Epithelial cell of umbilical artery (primary cell): ENCODE measurements at places on chromosomes 16 and 17. TPM values are rescaled to one million over a fixed set of nuclear protein-coding genes. Genes with fewer than 3 reads are reported as not detected.

CEP295NL gene
- 0.32 and 2.1 TPM in 2 replicates for total RNA-seq

TPSG1 gene
- total RNA-seq, result not detected in 2 replicates

TPSB2 gene
- total RNA-seq, result not detected in 2 replicates

FAHD1 gene
- 126 and 137 TPM in 2 replicates for total RNA-seq

CCL7 gene
- total RNA-seq, result 1.3 and 4.4 TPM in 2 replicates

CA7 gene
- not detected in 2 replicates for total RNA-seq

ZNF624 gene
- total RNA-seq, result 3.9 and 4.4 TPM in 2 replicates

PRAC1 gene
- total RNA-seq, result not detected in 2 replicates

VAT1 gene
- 160 and 194 TPM in 2 replicates for total RNA-seq

GFAP gene
- total RNA-seq, result 0.65 and 1.5 TPM in 2 replicates

NOS2 gene
- total RNA-seq, result not detected in 2 replicates

ZNF23 gene
- 3.5 and 5.2 TPM in 2 replicates for total RNA-seq

NFATC2IP gene
- total RNA-seq, result 14.9 and 20.1 TPM in 2 replicates

CACNG3 gene
- total RNA-seq, result not detected in 2 replicates

MYH1 gene
- not detected in 2 replicates for total RNA-seq

GPR139 gene
- total RNA-seq, result not detected in 2 replicates

KRT20 gene
- not detected in 2 replicates for total RNA-seq

DPEP3 gene
- total RNA-seq, result not detected in 2 replicates

KCNH6 gene
- total RNA-seq, result under 0.01 TPM in 1 of 2 replicates, not detected in the other

P2RX5 gene
- 0.32 and 1.4 TPM in 2 replicates for total RNA-seq

TBC1D26 gene
- not detected in 2 replicates for total RNA-seq
